ENCODE measurements at places on chromosomes 5 and 9.
A peak's percentile ranks its signal among the peaks of the same experiment; 100 is the strongest.

DNA sequence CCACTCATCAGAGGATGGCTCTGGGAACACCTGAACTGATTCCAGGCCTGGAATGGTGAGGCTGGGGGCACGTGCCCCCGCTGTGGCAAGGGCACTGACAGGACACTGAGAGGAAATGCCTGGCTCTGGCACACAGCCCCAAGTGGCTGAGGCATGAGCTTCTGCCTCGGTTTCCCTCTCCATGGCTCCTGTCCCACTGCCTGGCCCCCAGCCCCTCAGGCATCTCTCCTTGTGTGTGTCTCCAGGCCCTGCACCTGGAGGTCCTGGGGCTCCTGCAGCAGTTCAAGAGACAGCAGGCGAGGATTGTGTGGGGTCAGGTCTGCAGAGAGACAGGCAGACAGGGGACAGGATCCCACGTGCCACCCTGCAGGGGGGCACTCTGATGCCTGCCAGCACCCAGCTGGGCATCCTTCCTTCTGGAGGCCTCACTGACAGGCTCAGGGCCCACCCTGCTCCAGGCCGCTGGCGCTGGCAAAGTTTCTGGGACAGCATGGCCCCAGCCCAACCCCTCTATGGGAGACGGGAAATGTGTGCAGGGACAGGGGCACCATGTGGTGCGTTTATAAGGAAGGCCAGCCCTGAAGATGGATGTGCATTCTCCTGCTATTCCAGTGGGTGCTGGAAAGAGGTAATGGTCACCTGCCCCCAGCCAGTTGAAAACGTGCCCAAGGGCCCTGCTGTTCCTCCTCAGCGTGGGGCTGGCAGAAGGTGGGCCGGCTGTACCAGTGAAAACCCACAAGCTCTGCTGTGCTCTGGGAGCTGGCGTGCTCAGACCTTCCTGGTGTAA is 66.0 kb downstream of the RASGEF1C start:
- no peak for DNase-seq

DNA sequence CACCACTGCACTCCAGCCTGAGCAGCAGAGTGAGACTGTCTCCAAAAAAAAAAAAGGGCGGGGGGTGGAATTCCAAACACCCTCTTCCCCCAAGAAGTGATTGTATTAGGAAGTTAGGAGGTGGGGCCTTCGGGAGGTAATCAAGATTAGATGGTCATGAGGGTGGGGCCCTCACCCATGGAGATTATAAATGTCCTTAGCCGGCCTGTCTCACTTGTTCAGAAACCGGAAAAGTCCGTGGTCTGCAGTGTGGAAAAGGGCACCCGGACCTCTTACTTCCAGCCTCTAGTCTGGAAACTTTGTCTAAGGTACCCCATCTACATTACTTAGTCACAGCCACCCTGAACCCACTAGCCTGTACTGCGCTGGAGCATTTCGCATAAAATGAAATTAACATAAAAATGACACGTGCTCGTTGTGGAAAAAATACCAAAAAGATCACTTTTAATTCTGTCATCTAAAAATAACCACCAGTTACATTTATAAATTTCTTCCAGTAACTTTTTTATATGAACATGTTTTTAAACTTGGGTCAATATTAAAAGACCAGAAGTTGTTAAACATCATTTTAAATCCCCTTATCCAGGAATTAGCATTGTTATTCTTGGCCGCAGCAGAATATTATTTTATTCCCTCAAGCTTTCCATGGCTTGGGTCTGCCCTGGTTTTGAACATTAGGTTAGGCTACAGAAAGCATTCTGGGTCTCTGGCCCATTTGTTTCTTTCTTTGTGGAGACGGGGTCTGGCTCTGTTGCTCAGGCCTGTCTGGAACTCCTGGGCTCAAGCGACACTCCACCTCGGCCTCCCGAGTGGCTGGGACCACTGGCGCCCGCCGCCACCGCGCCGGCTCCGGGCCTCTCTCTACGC is 1.2 kb upstream of the CKS2 start:
- peak; percentile 27 for DNase-seq

DNA sequence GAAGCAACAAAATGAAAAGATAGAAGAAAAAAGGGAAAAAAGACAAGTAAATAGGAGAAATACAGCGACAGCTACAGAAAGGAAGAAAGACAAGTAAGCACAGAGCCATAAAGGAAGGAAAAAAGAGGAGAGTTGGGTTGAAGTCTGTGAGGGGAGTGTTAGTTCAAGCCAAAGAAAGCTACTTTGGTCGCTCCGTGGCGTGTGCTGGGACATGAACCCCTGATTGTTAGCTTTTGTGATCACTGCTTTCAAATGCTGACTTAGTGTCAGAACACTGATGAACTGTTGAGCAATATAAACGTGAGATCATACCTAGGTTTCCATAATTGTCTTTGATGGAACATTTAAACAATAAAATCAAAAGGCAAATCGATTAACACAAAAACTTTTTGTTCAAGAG is 370.1 kb downstream of the TMEM161B start:
- DNase-seq: no peak

DNA sequence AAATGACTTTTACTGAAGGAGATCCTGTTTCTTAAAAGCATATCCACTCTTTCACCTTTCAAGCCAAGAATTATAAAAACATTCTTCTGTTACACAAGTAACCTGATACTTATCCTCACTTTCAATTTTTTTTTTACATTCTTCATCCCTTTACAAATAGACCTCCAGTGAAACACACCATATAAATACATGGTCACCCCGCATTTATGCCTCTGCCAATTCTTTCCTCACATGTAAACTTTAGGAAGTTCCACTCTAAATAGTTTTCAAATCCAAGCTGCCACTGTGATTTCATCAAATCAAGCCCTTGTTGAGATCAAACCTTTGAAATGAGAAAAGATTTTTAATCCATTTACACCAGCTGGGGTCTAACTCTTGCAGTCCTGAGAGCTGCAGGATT is 40.0 kb downstream of the GAS1 start:
- DNase-seq: no peak

DNA sequence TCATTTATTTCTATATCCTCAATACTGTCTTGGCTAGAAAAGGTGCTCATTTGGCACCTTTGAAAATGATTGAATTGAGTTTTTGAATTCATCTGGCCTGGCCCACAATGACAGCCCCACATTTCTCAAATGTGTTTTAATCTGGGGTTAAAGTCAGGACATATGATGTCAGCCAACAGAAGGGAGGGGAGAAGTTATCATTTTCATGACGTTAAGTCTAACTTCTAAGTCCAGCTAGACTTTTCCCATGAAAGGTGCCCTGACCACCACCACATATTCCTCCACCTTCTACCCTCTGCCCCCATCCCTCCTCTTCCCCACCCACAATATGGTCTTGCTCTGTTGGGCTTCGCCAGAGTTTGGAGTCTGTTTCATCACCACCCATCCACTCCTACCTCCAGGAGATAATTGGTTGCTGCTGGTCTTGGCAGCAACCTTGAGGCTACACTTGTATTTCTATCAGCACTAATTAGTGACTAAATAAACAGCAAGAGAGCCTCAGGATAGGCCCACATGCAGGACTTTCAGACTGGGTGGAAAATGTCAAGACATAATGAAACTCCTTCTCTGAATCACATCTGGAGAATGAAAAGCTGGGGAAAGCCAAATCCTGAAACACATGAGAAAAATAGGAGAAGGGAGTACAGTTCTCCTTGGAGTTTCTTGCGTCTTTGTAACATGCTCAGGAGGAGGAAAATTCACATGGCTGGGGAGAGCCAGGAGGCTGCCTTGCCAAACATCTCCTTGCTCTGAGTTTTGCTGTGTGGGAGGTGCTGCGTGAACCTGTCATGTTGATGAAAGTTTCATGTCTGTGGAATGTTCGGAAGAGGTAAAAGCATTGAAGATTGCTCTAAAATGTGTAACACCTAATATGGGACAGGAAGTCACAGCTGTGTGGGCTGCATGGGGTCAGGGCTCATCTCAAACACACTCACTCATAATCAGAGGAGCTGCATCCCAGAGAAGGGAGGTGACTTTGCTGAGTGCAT is 544.7 kb upstream of the KLF4 start:
- no peak for DNase-seq

- DNase-seq: no peak
These were observed 136.4 kb upstream of the TAS2R1 start for GRCh38 chr5:9766581-9766980.

GRCh38 chr9:110069326-110070248 is 138.4 kb downstream of the C9orf152 start:
- no peak for DNase-seq

- no peak for DNase-seq
These were observed 418.5 kb upstream of the MEF2C start for GRCh38 chr5:89301321-89302025.

DNA sequence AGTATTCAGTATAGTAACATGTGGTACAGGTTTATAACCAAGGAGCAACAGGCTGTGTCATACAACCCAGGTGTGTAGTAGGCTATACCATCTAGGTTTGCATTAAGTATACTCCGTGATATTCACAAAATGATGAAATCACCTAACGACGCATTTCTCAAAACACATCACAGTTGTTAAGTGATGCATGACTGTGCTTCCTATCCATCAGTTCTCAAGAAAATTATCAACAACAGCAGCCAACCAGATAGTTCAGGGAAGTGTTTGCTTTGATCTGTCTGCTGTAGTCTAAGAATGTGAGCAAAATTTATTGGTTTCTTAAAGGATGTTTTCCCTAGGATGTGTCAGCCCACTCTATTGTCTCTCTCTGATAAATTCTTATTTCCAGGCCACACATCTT is 7.4 kb downstream of the ZBTB26 start:
- DNase-seq: no peak

GRCh38 chr9:83535736-83536135 is 2.5 kb downstream of the FRMD3 start:
- no peak for DNase-seq

DNA sequence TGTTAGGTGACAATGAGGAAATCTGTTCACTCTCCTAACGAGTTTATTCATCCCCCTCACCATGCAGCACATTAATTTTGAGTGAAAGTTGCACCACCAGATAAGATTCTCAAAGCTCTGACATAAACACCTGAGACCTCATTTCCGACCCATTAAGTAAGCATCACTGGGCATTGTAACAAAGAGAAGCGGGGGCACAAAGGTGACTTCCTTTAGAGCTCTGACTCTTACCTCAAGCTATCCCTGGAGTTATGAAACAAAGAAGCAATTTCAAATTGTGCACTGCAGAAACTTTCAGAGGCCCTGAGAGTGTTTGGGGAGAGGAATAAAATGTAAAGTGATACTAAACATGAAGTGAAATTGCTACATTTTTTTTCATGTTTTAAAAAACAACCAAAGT is 29.5 kb downstream of the C5orf15 start:
- no peak for DNase-seq

DNA sequence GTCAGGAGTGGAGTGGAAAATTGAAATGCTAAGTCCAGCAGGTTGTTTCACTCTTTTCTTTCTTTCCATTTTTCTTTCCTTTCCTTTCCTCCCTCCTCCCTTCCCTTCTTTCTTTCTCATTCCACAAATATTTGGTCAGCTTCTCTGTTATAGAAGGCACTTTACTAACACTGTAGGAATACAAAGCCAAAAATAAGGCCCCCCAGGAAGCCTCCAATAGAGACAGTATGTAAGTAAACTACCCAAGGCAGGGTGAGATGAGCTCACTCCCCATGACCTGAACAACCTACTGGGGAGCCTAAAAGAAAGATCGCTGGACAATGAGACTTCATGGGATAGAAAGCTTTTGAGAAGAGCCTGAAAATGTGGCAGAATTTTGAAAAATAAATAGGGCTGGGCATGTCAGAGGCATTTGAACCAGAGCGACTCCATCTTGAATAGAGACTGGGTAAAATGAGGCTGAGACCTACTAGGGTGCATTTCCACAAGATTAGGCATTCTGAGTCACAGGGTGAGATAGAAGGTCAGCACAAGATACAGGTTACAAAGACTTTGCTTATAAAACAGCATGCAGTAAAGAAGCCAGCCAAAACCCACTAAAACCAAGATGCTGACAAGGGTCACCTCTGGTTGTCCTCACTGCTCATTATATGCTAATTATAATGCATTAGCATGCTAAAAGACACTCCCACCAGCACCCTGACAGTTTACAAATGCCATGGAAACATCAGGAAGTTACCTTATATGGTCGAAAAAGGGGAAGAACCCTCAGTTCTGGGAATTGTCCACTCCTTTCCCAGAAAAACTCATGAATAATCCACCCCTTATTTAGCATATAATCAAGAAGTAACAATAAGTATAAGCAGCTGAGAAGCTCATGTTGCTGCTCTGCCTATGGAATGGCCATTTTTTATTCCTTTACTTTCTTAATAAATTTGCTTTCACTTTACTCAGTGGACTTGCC is 158.9 kb upstream of the EGFLAM start:
- DNase-seq: no peak

GRCh38 chr5:168404365-168404764 is 81.9 kb upstream of the RARS1 start:
- DNase-seq: no peak

Data from CD4-positive, alpha-beta T cell treated with Interleukin-21 for 1 hour (primary cell).